ENCODE measurements at places on chromosomes 16 and 17. TPM values are rescaled to one million over a fixed set of nuclear protein-coding genes. Genes with fewer than 3 reads are reported as not detected.

MARVELD3 gene
- not detected for total RNA-seq

RASD1 gene
- 50.1 TPM for total RNA-seq

- no peaks in the 10 kb centered on the region for H3K36me3 ChIP-seq
- no peak overlapping the region for H3K4me3 ChIP-seq
- H3K27me3 ChIP-seq, result no peaks in the 10 kb centered on the region
- H3K4me1 ChIP-seq, result no peaks in the 10 kb centered on the region
- peak; percentile 38 for DNase-seq
These were observed 249.6 kb downstream of the ENGASE start for GRCh38 chr17:79324194-79324593.

GRCh38 chr17:79814974-79815835 lies 18.3 kb upstream of the CBX8 start:
- no peak overlapping the region for H3K4me3 ChIP-seq
- no peaks in the 10 kb centered on the region for H3K36me3 ChIP-seq
- H3K27me3 ChIP-seq, result no peaks in the 10 kb centered on the region
- H3K4me1 ChIP-seq, result no peaks in the 10 kb centered on the region
- no peak overlapping the region for H3K27ac ChIP-seq

AANAT gene
- not detected for total RNA-seq

- DNase-seq, result no peak
- H3K36me3 ChIP-seq, result no peaks in the 10 kb centered on the region
- H3K4me3 ChIP-seq, result no peak overlapping the region
These were observed 214.4 kb downstream of the UTP18 start for GRCh38 chr17:51474764-51475163.

DNA sequence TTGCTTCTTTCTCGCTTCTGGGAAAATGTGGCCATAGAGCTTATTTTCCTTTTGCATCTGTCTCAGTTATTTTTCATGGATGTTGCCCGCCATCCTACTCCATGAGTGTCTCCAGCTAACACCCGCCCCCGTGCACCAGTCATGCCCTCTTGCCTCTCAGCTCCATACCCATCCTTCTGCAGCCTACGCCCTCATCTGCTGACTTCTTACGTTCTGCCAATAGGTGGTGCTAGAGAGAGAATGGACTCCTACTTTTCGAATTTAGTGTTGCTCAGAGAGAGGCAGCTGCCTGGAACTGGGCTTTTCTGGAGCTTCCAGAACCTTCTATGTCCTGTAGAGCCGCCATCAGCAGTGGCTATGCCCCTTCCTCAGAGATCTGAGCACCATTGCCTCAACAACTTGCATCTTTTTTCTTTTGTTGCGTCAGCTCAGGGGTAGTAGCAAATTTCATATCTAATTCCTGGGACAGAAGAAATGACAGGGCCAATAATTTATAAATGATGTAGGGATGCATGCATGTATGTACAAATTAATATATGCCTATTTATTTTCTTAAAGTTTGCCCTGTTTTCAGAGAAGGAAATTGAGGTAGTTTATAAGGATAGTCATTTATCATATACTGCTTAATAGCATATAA lies 119.7 kb upstream of the MYOCD start:
- H3K4me1 ChIP-seq, result no peaks in the 10 kb centered on the region
- H3K4me3 ChIP-seq, result no peak overlapping the region
- H3K27ac ChIP-seq, result no peak overlapping the region
- H3K36me3 ChIP-seq, result no peaks in the 10 kb centered on the region

EXOC3L1 gene
- 1.3 TPM for total RNA-seq

DNA sequence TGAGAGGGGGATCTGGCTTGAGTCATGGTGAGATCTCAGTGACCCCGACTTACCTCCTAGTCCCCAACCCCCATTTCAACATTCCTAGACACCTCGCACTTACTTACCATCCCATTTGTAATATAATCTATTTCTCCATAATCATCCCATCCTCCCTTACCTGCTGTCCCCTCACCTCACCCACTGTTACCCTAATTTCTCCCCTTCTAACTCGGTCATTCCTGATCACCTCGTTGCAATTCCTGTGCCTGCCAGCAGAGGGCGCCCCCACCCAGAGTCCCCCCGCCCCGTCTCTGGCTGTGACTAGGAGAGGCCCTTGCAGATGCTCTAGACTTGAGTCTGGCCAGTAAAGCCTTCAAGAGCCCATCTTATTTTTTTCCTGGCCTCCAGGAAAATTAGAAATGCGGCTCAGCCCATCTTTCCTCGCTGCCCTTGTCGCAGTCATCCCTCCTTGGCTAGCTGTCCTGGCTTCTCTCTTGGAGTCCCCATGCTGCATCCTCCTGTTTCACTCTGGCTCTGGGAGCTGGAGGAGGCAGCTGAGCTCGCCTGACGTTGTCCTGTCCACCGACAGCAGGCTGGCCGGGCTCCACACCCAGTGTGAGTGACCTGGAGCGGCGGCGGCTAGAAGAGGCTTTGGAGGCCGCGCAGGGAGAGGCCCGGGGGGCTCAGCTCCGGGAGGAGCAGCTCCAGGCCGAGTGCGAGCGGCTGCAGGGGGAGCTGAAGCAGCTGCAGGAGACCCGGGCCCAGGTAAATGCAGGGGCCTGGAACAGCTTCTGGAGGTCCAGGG lies 5.0 kb downstream of the TBKBP1 start:
- H3K4me1 ChIP-seq, result no peaks in the 10 kb centered on the region
- H3K27me3 ChIP-seq, result no peaks in the 10 kb centered on the region
- H3K4me3 ChIP-seq, result no peak overlapping the region
- no peak for DNase-seq
- no peaks in the 10 kb centered on the region for H3K36me3 ChIP-seq
- H3K27ac ChIP-seq, result no peak overlapping the region

BRIP1 gene
- 0.75 TPM for total RNA-seq

DNA sequence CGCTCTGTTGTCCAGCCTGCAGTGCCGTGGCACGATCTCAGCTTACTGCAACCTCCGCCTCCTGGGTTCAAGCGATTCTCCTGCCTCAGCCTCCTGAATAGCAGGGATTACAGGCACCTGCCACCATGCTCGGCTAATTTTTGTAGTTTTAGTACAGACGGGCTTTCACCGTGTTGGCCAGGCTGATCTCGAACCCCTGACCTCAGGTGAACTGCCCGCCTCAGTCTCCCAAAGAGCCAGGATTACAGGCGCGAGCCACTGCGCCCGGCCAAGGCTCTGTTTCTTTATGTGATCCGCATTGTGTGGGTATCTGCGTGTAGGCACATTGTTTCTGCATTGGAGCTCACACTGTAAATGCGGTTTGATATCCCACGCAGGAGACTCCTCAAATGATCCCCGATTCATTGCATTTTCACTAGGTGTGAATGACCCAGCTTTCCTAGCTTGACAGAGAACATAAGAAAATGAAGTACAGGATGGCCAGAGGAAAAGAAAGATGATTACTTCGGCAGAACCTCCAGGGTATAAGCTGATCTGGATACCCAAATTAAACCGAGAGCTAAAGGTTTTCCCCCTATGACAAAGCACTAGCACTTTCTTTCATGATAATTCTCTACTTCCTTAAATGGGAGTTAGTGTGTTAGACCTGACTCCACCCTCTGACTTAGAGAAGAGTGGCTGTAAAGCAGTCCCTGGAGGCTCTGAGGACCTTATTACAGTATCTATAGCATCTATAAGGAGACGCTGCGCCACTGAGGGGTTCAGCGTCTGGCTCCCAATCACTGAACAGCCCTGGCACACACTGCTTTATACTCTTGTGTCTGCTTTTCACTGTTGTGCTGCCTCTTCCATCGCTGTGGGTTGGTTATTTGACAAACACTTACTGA lies 17.3 kb downstream of the COTL1 start:
- no peaks in the 10 kb centered on the region for H3K4me1 ChIP-seq
- no peak overlapping the region for H3K27ac ChIP-seq
- H3K27me3 ChIP-seq, result no peaks in the 10 kb centered on the region

All from aorta (tissue), 5 donors.